SIG-M5 (cell line): ENCODE measurements at places on chromosomes 5 and 9.

DNA sequence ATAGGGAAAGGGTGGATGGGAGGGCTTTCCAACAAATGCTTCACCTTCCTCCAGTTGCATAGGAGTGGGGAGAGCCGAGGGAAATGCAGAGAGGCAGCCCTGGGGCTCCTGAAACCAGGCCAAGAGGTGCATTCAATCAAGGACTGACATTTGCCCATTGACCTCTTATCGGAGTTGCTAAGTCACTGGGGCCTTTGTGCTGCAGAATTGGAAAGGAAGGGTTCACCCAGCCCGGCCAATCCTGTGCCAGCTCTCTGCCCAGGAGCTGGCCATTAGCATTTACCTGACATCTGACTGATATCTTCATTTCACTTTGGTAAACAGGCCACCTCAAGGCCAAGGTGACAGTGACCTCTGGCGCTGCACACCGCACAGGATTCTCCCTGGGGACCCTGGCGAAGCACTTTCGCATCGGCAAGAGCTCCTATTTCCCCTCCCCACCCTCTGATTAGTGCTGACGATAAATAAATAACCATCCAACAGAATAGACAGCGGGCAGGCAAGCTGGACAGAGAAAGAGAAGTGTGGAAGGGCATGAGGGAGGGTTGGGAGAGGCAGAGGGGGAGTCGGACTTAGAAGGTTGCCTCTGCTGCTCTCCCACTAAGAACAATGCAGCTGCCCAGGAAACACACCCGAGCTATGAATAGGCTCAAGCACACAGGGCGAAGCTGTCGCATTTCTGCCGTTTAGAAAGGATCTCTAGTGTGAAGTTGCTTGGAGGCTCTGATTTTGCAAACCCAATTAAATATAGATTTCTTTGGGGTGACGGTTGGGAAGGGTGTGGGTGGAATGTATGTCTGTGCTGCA lies 57.0 kb upstream of the BOD1 start:
- DNase-seq, result no peak

DNA sequence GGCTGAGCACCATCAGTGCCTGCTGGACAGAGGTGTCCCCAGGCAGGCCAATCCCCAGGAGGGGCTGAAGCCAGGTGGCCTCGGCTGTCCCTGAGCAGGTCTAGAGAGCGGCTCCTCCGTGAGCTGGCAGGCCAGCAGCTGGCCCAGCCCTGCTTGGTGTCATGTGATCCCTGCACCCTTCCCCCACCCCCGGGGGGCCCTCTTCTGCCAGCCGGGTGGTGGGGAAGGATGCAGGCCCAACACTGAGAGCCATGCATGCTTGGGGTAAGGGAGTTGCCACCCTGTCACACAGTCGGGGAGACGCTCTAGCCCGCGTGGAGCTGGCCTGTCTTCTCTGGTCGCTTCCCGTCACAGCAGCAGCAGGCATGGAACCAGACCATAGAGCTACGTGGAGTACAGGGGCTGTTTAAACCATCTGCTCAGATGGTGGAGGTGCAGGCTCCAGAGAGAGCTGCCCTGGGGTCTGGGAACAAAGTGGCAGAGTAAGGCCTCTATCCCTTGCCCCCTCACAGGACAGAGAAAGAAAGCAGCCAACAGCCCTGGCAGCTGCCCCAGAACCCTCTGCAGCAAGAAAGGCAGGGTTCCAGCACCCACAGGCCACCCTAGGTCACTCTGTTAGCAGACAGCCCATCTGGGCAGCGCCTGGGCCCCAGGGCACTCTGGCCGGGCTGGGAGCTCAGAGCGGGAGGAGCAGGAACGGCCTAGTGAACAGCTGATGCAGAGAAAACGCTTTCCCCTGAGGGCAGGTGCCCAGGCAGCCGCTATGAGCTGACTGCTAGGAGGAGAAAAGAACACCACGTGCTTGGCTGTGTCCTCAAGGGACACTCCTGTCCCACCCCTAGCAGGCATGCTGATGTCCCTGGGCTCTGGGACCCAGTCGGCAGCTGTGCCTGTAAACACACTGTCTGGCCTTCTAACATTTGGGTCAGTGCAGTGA lies 6.8 kb downstream of the RALGDS start:
- no peak for DNase-seq

GRCh38 chr5:178589180-178590140 lies 733 bp downstream of the COL23A1 start:
- no peak for DNase-seq

GRCh38 chr5:173672891-173673290 lies 56.4 kb upstream of the BOD1 start:
- no peak for DNase-seq

GRCh38 chr5:1226231-1226630 lies 1.1 kb downstream of the SLC6A18 start:
- DNase-seq, result no peak

- DNase-seq, result no peak
These were observed 496.0 kb upstream of the CLINT1 start for GRCh38 chr5:158354958-158355357.

DNA sequence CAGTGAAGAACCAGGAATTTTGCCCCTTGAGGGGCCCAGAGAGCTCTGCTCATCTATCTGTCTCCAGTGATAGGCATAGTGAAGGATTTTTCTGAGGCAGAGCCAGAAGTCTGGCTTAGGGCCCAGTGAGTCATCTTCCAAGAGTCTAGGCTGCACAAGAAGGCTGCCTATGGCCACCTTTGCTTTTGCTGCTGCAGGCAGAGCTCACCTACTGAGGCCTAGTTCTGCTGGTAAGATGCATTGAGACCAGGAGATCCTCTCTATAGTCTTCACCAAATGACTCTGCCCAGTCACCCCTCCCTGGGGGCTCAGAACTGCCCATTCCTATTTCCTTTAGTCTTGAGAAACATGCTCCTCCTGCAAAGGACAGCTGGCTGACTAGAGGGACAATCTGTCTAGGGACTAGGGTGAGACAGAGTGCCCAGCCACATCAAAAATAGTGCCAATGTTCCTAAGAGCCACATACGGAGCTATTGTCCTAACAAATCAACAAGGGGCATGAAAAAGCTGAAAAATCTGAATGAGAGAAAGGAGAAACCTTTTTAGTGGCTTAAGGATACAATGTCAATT lies 40.3 kb upstream of the CDKN2AIPNL start:
- no peak for DNase-seq

DNA sequence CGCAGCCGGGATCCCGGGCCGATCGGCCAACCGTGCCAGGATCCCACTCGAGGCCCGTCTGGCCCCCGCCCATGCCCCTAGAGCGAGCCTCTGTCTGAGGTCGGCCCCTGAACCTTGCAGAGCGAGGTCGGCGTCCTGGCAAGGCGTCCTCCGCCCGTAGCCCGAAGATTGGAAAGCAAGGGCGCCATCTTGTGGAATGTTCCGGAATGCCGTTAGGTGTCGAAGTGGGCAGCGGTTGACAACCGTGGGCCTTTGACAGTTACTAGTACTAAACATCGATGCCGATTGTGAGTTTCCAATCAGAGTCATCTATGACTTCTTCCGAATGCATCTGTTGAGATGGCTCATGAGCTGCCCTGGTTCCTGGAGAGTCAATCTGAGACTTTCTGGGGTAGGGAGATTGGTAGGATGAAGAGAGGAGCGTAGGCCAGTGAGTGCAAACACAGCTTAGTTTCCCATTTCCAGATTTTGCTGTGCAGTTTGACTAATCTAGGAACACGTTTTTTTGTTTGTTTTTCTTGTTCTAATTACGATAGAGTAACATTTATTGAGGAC lies 923 bp upstream of the PLK2 start:
- peak; percentile 25 for DNase-seq

DNA sequence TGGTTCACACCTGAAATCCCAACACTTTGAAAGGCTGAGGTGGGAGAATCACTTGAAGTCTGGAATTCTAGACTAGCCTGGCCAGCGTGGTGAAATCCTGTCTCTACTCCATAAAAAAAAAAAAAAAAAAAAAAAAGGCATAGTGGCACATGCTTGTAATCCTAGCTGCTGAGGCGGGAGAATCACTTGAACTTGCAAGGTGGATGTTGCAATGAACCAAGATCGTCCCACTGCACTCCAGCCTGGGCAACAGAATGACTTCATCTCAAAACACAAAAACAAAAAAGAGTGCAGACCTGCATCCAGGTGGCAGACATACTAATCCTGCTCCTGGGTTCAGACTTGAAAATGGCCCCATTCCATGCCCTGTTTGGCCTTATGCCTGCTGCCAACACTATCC lies 21.8 kb upstream of the ADAMTS19 start:
- no peak for DNase-seq

DNA sequence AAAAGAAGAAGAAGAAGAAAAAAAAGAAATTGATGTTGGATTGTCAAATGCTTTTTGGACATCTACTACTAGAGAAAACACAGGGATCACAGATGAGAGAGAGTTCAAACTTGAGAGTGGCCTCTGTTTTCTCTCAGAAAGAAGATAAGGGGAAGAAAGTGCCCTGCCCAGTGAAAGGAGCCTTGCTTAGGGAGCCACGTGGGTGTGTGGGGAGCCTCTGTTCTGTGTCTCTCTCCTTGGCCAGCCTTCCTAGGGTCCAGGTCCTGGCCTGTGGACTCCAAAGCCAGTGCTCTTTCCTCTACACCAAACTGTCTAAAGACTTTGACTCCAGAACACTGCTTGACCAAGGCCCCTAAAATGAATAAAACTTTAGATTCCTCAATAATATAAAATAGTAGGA lies 22.0 kb upstream of the COL15A1 start:
- no peak for DNase-seq

- DNase-seq, result peak; percentile 14
These were observed 12.8 kb upstream of the MGAT1 start for GRCh38 chr5:180815293-180815917.

GRCh38 chr5:127402361-127402760 lies 111.8 kb downstream of the MEGF10 start:
- no peak for DNase-seq

GRCh38 chr9:93597142-93597706 lies 20.8 kb downstream of the PHF2 start:
- no peak for DNase-seq

DNA sequence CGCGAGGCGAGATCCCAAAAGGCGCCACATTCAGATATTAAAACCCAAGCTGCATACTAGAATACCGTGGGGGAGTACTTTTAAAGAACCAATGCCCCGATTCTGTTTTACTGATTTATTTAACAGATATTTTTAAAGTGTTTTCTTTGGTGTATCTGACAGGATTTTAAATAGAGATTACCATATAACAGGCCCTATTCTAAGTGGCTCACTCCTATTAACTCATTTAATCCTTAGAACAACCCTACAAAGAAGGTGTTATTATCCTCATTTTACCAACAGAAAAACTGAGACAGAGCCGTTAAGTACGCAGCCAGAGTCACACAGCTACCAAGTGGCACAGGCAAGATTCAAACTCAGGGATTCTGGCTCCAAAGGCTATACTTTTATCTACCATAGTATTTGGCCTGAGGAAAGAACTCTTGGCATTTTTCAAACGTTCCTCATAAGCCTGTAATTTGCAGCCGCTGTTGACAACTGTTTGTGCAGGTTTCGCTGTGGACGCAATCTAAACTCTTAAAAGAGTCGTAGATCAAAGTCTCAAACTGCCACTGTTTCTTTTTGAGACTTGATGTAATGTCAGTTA lies 550 bp upstream of the TMEM245 start:
- no peak for DNase-seq

- DNase-seq, result no peak
These were observed 29.1 kb downstream of the TSPAN17 start for GRCh38 chr5:176676361-176676824.

- no peak for DNase-seq
These were observed 150.3 kb downstream of the XRCC4 start for GRCh38 chr5:83227611-83228010.

DNA sequence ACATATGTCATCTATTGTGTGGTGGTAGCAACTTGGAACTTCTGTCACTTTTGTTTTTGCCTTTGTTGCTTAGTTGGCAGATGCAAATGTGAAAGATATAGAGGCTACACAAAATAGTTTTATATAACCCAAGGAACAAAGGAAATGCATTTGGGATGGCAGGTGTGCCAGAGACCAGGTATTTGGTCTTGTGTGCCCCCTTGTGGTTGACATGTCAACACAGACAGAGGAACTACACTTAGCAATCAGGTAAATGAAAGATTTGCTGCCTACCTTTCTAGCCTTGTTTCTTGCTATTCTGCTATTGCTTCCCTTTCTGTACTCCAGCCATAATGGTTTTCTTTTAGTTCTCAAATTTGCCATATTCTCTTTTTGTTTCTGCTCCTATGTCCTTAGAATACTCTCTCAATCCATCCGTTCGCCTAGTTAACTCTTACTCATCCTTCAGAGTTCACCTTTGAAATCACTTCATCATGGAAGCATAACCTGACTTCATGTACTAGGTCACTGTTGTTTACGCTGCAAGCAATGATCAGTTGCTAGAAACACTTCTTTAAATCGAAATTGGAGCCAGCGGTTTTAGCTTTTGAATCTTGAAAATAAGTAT lies 119.5 kb downstream of the TRPM3 start:
- DNase-seq, result no peak

- no peak for DNase-seq
These were observed 185.2 kb downstream of the IRX2 start for GRCh38 chr5:2566284-2566683.

DNA sequence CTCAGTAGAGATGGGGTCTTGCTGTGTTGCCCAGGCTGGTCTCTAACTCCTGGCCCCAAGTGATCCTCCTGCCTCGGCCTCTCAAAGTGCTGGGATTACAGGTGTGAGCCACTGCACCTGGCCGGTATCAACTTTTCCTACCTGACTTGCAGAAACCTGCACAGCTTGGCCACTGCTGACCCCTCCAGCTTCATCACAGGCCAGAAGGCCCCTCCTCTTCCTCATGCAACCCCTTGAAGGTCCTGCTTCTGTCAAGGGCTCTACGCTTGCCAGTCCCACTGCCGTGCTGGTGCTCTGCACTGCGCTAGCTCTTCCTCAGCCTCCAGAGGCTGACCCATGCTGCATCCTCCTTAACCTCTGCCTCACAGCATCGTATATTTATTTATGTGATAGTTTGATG lies 32.5 kb upstream of the RNU6ATAC start:
- DNase-seq, result no peak

DNA sequence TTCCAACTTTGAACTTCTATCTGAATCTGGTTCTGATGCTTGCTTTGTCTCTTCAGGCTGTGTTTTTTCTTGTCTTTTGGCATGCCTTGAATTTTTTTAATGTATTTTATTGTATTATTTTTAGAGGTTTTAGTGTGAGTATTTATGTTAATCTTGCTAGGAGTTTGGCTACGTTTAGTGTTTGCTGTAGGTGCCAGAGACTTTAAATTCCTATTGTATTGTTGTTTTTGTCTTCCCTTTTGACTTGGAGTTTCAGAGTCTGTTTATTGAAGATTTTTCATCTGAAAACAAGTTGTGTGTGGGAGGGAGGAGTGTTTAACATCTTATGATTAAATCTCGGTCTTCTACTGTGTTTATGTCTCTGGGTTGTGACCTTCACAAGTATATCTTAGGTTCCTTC lies 956.8 kb downstream of the TLE1 start:
- no peak for DNase-seq

DNA sequence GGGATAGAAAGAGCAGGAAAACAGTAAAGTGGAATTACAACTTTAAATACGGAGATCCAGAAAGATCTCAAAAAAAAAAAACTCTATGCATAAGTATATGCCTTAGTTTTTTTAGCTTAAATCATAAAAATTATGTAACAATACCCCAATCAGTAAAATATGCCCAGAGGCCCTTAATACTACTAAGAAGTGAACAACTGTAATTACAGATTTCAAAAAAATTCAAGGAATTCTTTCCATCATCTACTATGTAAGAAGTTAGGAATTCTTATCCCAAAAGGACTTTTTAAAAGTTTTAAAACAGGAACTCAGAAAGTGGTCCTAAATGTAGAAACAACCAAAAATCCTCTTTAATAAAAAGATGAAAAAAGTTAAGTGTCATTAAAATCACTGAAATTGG lies 111.3 kb downstream of the SSBP2 start:
- no peak for DNase-seq
